Fibroblast of the aortic adventitia (primary cell): ENCODE measurements at places on chromosomes 13 and 19.
A peak's percentile ranks its signal among the peaks of the same experiment; 100 is the strongest.

GRCh38 chr13:34521171-34521570 lies 420.9 kb upstream of the NBEA start:
- no peak for DNase-seq

DNA sequence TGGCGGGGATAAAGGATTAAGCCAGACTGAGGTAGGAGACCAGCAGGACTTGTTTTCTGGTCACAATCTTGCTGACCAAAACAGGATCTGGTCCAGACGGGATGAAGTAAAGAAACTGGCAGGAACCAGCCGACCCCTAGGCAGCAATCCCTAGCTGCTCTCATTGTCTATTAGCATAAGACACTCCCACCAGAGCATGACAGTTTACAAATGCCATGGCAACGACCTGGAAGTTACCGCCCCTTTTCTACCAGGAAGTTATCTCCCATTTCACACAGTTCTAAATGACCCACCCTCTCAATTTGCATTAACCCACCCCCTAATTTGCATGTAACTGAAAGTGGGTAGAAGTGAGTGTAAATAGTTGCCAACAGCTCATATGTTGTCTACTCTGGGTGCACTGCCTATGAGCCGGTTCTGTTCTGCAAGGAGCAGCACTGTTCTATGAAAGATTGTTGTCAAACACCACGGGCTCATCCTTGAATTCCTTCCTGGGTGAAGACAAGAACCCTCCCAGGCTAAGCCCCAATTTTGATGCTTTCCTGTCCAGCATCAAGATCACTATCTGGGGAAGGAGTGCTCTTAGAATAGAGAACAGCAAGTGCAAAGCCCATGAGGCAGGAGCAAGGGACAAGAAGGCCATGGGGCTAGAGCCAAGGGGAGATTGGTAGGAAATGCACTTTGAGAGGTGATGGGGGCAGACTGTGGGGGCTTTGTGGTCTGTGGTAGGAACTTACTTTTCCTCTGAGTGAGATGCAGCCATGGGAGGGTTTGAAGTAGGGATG lies 13.9 kb upstream of the FBXO27 start:
- peak; percentile 17 for DNase-seq

- no peak for DNase-seq
Observed at GRCh38 chr13:43171489-43171888, 148.1 kb downstream of the DNAJC15 start.

DNA sequence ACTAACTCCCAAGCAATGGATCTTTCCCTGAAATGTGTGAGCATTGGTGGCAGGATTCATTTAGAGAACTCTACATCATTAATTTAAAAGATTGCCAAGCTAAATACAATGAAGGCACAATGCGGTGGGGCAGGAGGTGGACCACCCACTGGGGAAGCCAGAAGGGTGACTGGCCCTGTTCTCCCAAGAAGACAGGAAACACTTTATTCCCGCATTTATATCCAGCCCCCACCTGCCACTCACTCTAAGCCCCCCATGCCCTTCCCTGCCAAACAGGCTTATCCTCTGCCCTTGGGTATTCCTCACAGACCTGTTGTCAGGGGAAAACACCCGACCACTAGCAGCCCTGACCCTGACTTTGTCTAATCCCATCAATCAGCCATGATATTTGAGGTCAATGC lies 189.1 kb upstream of the UBL3 start:
- no peak for DNase-seq

- DNase-seq = no peak
Observed at GRCh38 chr13:40611004-40611403, 55.4 kb downstream of the FOXO1 start.

- no peak for DNase-seq
Observed at GRCh38 chr13:61180234-61180633, 235.4 kb downstream of the PCDH20 start.

- no peak for DNase-seq
Observed at GRCh38 chr19:15640904-15641597, 354 bp downstream of the CYP4F3 start.

GRCh38 chr13:80860845-80861244 lies 519.9 kb upstream of the SPRY2 start:
- DNase-seq = no peak

DNA sequence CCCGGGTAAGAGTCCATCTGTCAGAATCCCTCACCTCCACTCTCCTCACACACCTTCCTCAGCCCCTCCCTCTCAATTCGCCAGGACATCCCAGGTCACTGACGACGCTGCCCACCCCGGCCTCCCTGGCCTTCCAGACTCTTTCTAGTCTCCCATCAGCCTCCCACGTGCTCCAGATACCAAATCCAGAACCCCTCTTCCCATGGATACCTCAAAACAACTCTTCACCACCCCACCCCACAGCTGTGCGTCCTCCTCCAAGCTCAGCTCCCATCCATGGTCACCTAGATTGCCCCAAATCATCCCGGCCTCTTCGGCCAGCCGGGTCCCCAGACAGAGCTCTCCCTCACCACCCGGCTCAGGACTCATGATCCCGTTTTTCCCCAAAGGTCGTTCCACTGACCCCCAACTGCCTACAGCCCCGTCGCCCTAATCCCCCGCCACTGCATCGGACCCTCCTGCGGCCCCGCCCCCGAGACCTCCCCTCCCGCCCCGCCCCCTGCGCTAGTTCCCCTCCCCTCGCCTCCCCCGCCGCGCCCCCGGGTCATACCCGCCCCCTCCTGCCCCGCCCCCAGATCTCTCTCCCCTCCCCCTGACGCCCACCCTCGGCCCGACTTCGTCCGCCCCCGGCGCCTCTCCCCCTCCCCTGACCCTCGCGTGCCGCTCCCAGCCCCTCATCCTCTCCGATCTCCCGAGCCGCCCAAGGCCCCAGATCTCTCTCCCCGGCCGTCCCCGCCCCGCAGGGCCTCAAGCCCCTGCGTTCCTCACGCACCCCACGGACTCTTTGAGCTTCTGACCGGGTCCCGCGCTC lies 546 bp downstream of the UBXN6 start:
- DNase-seq = peak; percentile 67

DNA sequence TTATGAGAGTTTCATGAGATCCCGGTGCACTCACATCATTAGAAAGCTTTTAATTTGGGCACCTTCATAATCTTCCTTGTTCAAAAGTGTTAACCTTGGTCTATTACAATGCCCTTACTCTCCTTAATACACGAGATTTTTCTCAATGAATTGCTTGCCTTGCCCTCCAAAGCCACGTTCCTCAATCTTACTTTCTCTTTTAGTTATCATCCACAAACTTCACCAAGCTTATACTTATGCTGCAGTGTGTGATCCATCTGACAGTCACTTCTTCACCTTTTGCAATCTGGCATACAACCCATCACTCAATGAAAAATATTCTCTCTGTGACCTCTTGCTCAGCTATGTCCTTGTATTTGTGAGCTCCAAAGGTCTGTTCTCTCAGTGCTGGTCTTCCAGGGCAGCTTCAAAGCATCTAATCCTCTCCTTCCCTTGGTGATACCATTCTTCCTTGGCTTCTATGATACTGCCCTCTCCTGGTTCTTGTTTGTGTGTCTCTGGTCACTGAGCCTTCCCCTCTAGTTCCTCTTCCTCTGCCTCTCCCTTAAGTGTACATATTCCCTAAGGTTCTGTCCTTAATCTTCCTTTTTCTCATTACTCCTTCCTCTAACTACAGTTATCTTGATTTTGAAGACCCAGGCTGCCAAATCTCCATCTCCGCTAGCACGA lies 202.2 kb upstream of the STARD13 start:
- peak; percentile 80 for DNase-seq

- DNase-seq = no peak
Observed at GRCh38 chr13:52830946-52831345, 17.5 kb downstream of the PCDH8 start.

- no peak for DNase-seq
Observed at GRCh38 chr13:44322928-44323327, 50.7 kb upstream of the SERP2 start.

- DNase-seq = peak; percentile 19
Observed at GRCh38 chr13:79870766-79871165, 389.8 kb downstream of the NDFIP2 start.

- no peak for DNase-seq
Observed at GRCh38 chr13:25529425-25529824, 157.7 kb downstream of the ATP8A2 start.

- no peak for DNase-seq
Observed at GRCh38 chr13:110293649-110294048, 13.3 kb downstream of the COL4A1 start.

GRCh38 chr19:39246951-39247669 lies 1.5 kb downstream of the IFNL4 start:
- DNase-seq = no peak

- no peak for DNase-seq
Observed at GRCh38 chr19:41928221-41928683, at the start of gene ERFL. ERFL (minus strand) TSS chr19:41928449; CDS start chr19:41912919, 15,530 bp downstream.

GRCh38 chr19:11196406-11197287 lies 698 bp downstream of the KANK2 start:
- DNase-seq = no peak

DNA sequence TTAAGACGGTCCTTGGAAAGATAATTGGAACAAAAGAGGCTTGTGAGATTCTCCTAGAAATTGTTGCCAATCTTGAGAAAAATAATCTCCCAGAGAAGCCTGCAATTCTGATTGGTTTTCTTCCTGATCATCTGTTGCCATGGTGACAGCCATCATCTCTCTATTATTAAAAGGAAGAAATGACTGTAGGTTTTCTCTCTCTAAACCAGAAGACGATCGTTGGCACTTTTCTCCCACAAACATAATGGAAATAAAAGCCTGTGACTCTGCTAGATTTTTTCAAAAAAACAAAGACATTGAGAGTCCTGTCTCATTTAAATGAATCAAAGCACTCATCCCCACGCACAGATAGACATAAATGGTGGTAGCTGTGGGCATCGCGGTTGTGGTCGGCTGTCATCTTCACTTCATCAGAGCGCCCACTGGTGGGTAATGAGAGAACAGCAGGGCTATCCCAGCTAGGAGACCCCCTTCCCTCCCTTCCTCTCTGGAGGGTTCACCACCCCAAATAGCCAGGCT lies 21.7 kb upstream of the CALM3 start:
- no peak for DNase-seq

- DNase-seq = peak; percentile 37
Observed at GRCh38 chr13:90696254-90696653, 651.2 kb upstream of the MIR17HG start.

GRCh38 chr13:114266241-114266640 lies 15.2 kb upstream of the UPF3A start:
- no peak for DNase-seq

DNA sequence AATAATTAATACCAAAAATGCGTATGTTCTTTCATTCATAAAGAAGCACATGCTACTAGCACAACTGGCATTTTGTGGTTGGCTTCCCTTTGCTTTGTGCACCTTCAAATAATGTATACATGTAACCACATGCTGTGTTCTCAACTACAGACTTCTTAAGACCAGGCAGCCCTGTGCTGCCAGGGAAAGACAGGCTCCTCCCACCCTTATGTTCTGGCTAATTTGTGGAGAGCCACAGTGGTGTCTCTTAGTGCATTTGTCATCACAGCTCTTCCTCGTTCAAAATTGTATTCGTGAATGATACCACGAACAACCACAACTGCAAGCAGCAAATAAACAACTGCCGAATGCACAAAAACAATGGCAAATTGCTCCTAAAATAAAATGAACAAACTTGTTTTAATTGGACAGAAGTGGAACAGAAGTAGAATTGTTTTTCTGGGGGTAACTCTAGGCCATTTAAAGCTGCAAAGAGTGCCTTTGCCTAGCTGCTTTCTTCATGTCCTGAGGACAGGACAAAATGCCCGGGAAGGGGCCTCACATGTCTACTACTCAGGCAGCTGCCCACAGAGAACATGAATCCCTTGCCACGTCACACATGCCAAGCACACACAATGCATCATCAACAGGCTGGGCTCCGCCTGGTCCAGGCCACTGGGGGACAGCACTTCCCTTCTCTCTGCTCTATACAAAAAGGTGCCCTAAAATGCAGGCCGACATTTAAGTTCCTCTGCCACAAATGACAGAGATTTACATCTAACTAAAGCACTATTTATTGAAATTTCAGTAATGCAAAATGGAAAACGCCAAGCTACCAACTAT lies 21.7 kb downstream of the IRS2 start:
- no peak for DNase-seq

DNA sequence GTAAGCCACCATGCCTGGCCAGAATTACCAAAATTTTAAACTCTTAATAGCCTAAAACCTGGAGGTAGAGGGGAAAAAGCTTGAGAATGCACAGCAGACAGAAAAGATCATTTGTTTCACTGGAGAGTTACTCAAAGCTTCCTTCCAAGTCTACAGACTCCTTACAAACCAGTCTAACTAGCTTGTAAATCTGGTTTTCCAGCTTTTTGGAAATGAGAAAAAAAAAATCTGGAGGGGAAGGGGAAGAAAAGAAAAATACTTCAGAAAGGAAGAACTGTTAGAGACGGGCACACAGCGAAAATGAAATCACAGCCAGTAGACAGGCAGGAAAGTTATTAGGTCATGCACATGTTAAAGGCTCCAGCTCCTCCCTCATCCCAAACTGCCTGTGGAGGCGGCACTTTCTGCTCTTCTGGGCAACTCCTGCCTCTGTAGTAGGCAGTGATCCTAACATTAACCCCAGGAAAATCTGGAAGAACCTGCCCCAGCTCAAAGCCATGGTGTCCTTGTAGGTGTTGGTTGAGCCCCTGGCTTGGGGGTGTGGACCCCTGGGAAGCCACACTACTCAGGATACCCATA lies 17.3 kb downstream of the PARP4 start:
- DNase-seq = no peak

DNA sequence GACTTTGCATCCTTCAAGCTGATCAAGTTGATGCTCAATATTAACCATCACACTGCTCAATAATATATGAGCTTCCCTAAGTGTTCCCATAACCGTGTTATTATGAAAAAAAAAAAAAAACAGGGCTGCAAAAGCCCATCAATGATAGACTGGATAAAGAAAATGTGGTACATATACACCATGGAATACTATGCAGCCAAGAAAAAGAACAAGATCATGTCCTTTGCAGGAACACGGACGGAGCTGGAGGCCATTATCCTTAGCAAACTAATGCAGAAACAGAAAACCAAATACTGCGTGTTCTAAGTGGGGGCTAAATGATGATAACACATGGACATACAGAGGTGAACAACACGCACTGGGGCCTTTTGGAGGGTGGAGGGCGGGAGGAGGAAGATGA lies 58.3 kb downstream of the CACNA1A start:
- DNase-seq = no peak

- DNase-seq = peak; percentile 70
Observed at GRCh38 chr13:23723471-23723870, 153.3 kb downstream of the TNFRSF19 start.

DNA sequence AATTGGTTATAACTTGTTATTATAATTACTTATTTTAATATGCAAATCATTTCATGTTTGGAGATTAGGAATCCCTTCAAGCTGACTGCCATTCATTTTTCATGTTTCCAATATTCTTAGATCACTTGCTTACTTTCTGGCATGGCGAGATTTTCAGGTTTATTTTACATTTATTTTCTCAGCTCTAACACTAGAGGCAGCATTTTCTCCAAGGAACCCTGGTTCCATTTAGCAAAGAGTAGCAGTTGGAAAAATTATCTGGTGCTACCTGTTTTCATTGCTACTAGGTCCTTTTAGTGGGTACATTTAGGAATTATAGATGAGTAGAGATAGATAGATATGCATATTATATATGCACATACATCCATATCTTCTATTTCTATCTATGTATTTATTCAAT lies 90.9 kb upstream of the TRPC4 start:
- no peak for DNase-seq
